ENCODE measurements at places on chromosomes 4 and X. TPM values are rescaled to one million over a fixed set of nuclear protein-coding genes. Genes with fewer than 3 reads are reported as not detected.
A peak's percentile ranks its signal among the peaks of the same experiment; 100 is the strongest.

Gene PDE6B
- 1.8 TPM for total RNA-seq

Gene TMEM154
- 1.6 TPM for total RNA-seq

Gene SLC6A8
- total RNA-seq, result 16.8 TPM

Gene CWH43
- total RNA-seq, result not detected

Gene CCNA2
- total RNA-seq, result 2.5 TPM

Gene SUPT20HL1
- total RNA-seq, result not detected

Gene ADGRL3
- 17.5 TPM for total RNA-seq

Gene UGT2B11
- total RNA-seq, result not detected

DNA sequence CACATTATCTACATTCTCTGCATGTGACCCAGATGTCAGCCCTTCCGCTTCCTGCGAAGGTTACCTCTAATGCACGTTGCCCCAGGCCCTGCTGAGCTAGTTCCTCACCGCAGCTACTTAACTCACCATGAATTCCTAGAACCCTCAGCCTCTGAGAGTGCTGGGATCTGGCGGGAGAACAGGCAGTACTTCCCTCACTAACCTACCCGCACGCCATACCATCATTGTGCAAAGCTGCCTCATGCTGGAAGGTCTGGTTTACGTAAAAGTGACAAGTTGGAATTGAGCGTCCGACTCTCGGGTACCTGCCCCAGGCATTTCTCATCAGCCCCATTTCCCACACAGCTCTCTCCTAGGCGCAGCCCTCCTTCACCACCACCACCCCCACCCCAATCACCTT lies 6.3 kb downstream of the SLC25A4 start:
- no peak overlapping the region for H3K27ac ChIP-seq
- H3K4me1 ChIP-seq, result peaks cover 42% of the 10 kb centered on the region
- no peak for DNase-seq
- H3K27me3 ChIP-seq, result no peaks in the 10 kb centered on the region

GRCh38 chrX:15142084-15142715 lies 127.7 kb downstream of the ASB9 start:
- no peaks in the 10 kb centered on the region for H3K4me1 ChIP-seq
- no peaks in the 10 kb centered on the region for H3K36me3 ChIP-seq
- H3K27me3 ChIP-seq, result no peaks in the 10 kb centered on the region

- DNase-seq, result no peak
- no peak overlapping the region for H3K27ac ChIP-seq
- no peak overlapping the region for H3K4me3 ChIP-seq
- H3K4me1 ChIP-seq, result no peaks in the 10 kb centered on the region
Measured at GRCh38 chrX:47030339-47030738, 47.9 kb upstream of the RGN start.

- no peaks in the 10 kb centered on the region for H3K27me3 ChIP-seq
- no peak overlapping the region for H3K4me3 ChIP-seq
Measured at GRCh38 chr4:184280591-184281071, 63.0 kb upstream of the ENPP6 start.

GRCh38 chr4:6334203-6334887 lies 64.7 kb downstream of the WFS1 start:
- H3K27ac ChIP-seq, result no peak overlapping the region
- no peaks in the 10 kb centered on the region for H3K27me3 ChIP-seq
- no peaks in the 10 kb centered on the region for H3K36me3 ChIP-seq
- DNase-seq, result no peak
- no peaks in the 10 kb centered on the region for H3K4me1 ChIP-seq
- H3K4me3 ChIP-seq, result no peak overlapping the region

DNA sequence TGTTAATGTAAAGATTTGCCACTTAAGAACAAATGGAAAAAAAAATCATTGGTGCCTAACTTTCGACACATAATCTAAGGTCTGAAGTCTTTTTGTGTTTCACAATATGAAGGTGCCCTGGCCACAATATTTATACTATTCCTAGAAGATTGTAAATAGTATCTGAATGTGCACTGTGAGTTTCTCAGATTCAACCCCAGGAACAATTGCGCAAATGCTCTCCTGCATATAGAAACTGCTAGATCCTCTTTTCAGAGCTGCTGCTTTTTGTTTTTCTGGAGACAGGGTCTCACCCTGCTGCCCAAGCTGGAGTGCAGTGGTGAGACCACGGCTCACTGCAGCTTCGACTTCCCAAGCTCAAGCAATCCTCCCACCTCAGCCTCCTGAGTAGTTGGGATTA lies 480.1 kb upstream of the FTHL17 start:
- no peak overlapping the region for H3K4me3 ChIP-seq
- H3K36me3 ChIP-seq, result no peaks in the 10 kb centered on the region
- no peak for DNase-seq
- H3K27me3 ChIP-seq, result no peaks in the 10 kb centered on the region
- H3K27ac ChIP-seq, result no peak overlapping the region

- no peak for DNase-seq
- H3K4me3 ChIP-seq, result no peak overlapping the region
- peaks cover 30% of the 10 kb centered on the region for H3K36me3 ChIP-seq
- H3K27me3 ChIP-seq, result no peaks in the 10 kb centered on the region
- H3K27ac ChIP-seq, result no peak overlapping the region
- H3K4me1 ChIP-seq, result no peaks in the 10 kb centered on the region
Measured at GRCh38 chr4:38046727-38047489, 86.7 kb downstream of the PTTG2 start.

DNA sequence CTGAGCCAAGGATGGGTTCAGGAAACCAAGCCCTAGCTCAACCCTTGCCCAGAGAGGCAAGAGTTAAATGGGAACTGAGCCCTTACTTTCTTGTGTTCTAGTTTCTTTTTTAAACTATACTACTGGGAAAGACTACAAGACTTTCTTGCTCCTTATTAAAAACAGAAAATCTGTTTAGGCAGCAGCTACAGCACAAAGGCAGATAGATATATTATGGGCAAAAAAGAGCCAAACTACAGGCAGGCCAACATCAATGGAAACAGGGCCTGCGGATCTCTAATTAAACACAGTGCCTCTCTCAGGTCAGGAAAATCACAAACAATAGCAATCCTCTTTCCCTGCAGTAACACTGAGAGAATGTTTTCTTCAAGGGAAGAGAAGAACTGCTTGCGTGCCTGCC lies 226.0 kb downstream of the LDB2 start:
- H3K36me3 ChIP-seq, result no peaks in the 10 kb centered on the region
- no peaks in the 10 kb centered on the region for H3K27me3 ChIP-seq
- peaks cover 27% of the 10 kb centered on the region for H3K4me1 ChIP-seq
- no peak overlapping the region for H3K4me3 ChIP-seq
- no peak overlapping the region for H3K27ac ChIP-seq

DNA sequence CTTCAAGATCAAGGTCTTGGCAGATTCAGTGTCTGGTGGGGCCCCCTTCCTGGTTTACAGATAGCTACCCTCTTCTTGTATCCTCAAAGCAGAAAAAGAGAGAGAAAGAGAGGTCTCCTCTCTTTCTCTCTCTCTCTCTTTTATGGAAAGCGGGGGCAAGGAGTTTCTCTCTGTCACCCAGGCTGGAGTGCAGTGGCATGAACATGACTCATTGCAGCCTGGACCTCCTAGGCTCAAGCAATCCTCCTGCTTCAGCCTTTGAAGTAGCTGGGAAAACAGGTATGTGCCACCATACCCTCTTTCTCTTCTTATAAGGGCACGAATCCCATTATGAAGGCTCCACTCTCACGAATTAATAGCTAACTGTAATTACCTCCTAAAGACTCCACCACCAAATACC lies 20.2 kb downstream of the RAB9B start:
- no peaks in the 10 kb centered on the region for H3K27me3 ChIP-seq
- no peaks in the 10 kb centered on the region for H3K36me3 ChIP-seq
- no peak overlapping the region for H3K27ac ChIP-seq
- no peaks in the 10 kb centered on the region for H3K4me1 ChIP-seq
- H3K4me3 ChIP-seq, result no peak overlapping the region
- DNase-seq, result no peak

GRCh38 chr4:86595426-86595805 lies 1.3 kb downstream of the PTPN13 start:
- peak overlapping the region; percentile 90 for H3K27ac ChIP-seq
- no peaks in the 10 kb centered on the region for H3K36me3 ChIP-seq
- DNase-seq, result no peak
- peaks cover 5% of the 10 kb centered on the region for H3K4me1 ChIP-seq
- no peaks in the 10 kb centered on the region for H3K27me3 ChIP-seq

DNA sequence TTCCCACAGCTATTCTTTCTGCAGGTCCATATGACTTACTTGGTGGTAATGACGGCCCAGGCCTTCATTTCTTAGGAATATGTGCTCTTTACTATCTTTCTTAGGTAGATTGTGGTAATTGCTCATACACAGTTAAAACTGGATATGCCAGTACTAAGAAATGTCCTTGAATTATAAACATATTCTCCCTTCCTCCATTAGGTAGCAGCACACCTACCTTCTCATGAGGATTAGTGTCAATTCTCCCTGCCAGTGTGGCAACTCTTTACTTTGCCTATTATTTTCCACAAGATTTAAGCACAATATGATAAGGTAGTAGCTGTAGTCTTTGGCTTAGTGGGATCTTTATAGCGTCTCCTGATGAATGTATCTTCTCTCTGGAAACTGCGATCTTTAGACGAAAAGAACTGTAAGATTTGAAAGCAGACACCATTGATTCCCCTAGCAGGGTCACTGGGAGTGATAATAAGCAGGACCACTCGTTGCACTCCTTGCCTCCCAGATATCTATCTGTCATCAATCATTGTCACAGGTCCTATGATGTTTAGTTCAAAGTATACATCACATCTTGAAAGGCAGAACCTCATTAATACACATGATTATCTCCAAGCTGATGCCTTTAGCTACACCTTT lies 1240.7 kb downstream of the C4orf33 start:
- no peak for DNase-seq
- no peaks in the 10 kb centered on the region for H3K27me3 ChIP-seq
- H3K4me3 ChIP-seq, result no peak overlapping the region
- no peaks in the 10 kb centered on the region for H3K36me3 ChIP-seq

DNA sequence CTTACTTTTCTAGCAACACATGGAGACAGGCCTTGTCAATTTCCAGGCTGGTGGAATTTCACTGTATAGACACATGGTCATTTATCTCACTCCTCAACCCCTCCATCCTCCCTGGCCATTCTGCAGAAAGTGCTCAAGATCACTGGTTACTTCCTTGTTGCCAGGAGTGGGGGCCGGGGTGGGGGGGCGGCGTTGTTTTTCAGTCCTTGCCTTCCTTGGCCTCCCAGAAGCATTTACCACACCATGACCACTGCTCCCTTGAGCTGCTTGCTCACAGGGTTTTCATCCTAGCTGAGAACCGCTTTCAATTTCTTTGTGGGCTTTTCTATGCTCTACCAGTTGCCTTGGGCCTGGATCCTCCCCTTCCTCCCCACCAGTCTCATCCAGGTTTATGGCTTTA lies 14.1 kb upstream of the BCOR start:
- H3K27ac ChIP-seq, result no peak overlapping the region
- H3K27me3 ChIP-seq, result no peaks in the 10 kb centered on the region
- no peaks in the 10 kb centered on the region for H3K36me3 ChIP-seq
- H3K4me1 ChIP-seq, result no peaks in the 10 kb centered on the region
- DNase-seq, result no peak

GRCh38 chr4:122992641-122993040 lies 70.2 kb upstream of the NUDT6 start:
- H3K4me1 ChIP-seq, result no peaks in the 10 kb centered on the region
- H3K36me3 ChIP-seq, result peaks cover 5% of the 10 kb centered on the region
- H3K4me3 ChIP-seq, result no peak overlapping the region
- no peak overlapping the region for H3K27ac ChIP-seq

DNA sequence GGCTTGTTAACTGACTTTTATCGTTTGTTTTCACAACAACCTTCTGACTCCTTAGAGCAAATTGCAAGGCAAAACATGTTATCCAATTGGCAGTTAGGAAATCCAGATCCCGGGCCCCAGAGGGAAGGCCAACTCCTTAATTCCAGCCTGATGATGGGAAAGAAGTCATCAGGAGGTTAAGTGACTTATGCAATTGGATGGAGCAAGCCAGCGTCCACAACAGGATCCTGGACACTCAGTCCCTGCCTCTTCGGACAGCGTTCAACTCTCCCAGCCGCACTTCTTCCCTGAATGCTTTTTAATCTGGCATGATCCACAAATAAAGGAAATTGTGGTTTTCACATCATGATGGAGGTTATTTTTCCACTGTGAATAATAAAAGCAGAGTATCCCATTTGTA lies 310.1 kb downstream of the RAB28 start:
- no peak for DNase-seq
- H3K27me3 ChIP-seq, result no peaks in the 10 kb centered on the region
- H3K36me3 ChIP-seq, result no peaks in the 10 kb centered on the region
- H3K4me3 ChIP-seq, result no peak overlapping the region
- no peak overlapping the region for H3K27ac ChIP-seq

GRCh38 chrX:87727620-87728019 lies 210.0 kb downstream of the KLHL4 start:
- no peaks in the 10 kb centered on the region for H3K36me3 ChIP-seq
- no peaks in the 10 kb centered on the region for H3K4me1 ChIP-seq
- no peaks in the 10 kb centered on the region for H3K27me3 ChIP-seq
- H3K4me3 ChIP-seq, result no peak overlapping the region

DNA sequence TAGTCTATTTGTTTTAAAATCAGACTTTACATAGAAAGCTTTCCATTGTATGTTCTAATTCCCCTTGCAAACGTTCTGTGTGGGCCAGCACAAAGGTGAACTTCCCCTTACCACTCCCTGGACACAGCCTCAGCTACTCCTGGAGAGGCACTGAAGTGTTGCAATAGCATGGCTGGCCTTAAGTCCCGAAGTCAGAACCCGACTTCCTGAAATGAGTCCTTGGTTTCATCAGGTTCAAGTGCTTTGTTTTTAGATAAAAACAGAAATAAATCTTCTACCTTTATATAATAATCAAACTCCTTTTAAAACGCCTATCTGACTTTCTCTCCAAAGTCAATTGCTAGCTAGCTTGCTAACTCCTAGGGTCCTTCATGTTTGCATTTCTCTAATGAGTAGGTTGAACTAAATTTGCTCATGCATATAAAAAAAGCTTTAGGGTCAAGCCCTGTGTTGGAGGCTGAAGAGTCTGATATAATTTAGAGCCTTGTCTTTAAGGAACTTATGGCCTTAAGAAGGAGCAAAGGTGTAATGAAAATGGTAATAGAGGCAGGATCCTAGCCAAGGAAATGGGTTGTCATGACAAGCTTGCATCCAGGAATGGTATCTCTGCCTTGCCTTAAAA lies 9.0 kb downstream of the BMP3 start:
- H3K27ac ChIP-seq, result no peak overlapping the region
- H3K36me3 ChIP-seq, result no peaks in the 10 kb centered on the region
- no peaks in the 10 kb centered on the region for H3K27me3 ChIP-seq
- DNase-seq, result no peak

GRCh38 chr4:175330652-175331051 lies 412.5 kb downstream of the ADAM29 start:
- no peaks in the 10 kb centered on the region for H3K36me3 ChIP-seq
- no peaks in the 10 kb centered on the region for H3K4me1 ChIP-seq
- H3K27me3 ChIP-seq, result no peaks in the 10 kb centered on the region
- no peak overlapping the region for H3K27ac ChIP-seq

Measured in thoracic aorta (tissue), 2 donors.